ENCODE measurements at places on chromosomes 2 and 18.

- no peak for DNase-seq
Observed at GRCh38 chr18:48531908-48532307, 6.9 kb upstream of the CTIF start.

DNA sequence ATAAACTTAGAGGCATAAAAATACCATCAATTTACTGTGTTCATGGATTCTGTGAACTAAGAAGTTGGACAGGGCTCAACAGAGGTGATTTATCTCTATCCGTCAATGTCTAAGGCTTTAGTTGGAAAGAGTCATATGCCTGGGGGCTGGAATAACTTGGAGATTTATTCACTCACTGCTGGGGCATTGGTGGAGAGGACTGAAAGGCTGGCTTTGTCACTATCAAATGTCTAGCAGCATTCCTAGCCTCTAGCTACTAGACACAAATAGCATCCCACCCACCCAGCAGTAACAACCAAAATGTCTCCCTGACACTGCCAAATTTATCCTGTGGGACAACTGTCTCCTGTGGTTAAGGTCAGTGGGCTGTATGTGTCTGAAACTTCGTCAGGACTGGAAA lies 71.0 kb downstream of the EVA1A start:
- no peak for DNase-seq

- DNase-seq: no peak
Observed at GRCh38 chr2:163778045-163778781, 42.4 kb upstream of the FIGN start.

- DNase-seq: no peak
Observed at GRCh38 chr2:233141901-233142300, 81.8 kb downstream of the INPP5D start.

GRCh38 chr2:130836501-130837174 lies at the start of gene ARHGEF4:
Gene ARHGEF4 (plus strand): TSS chr2:130836914. CDS start chr2:130836954, 40 bp downstream.
- DNase-seq: no peak

DNA sequence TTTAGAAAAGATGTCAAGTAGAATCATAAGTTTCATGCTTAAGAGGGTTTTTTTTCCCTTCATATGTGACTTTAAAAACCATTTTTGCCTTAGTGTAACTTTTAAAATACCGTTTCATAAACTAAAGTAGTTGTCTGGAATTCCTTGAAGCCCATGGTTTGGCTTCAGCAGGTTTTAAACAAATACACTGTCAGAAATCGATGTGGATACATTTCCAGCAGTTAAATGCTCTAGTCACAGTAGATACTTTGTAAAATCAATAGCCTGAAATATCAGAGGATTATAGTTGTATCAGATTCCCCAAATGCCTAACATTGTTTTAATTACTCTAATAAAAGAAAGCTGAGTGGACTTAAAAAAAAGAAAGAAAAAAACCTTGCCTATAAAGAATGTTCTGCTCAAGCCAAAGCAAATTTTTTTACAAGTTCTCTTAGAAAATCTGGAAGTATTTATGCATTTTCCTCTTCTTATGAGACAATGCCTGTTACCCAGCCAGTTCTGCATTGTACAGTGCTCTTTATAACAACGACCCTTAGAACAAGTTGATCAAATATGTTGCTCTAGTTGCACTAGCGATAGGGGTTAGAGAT lies 260.5 kb downstream of the LTBP1 start:
- DNase-seq: no peak

- no peak for DNase-seq
Observed at GRCh38 chr2:240329116-240329665, 106.3 kb upstream of the GPC1 start.

DNA sequence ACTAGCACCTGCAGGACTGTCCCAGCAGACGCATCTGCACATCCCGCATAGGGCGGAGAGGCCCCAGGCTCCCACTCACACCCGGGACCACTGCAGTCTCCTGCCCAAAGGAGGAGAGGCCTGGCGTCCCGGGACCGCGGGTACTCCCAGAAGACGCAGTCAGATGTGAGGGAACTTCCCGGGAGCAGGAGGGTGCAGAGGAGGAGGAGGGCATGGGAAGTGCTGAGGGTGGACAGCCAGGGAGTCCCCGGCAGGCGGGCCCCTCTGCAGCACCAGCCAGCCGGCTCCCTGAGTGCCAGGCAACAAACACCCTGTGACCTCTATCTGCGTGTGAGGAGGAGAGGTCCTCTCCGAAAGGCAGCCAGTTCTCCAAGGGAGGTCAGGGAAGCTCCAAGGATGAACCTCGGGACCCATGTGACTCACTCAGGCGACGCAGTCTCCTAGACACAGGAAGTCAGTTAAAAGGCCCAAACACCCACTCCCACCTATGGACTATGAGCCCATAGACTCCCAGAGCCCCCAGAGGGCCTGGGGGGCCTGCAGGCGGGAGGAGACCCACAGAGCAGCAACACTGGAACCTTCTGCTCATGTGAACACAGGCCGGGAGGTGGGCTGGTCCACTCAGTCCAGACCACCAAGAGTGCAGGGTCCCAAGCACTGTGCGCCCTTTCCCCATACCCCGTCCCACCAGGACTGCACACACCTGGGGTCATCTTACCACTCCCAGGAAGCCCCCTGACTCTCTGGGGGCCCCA lies 4.2 kb downstream of the PXDN start:
- no peak for DNase-seq

DNA sequence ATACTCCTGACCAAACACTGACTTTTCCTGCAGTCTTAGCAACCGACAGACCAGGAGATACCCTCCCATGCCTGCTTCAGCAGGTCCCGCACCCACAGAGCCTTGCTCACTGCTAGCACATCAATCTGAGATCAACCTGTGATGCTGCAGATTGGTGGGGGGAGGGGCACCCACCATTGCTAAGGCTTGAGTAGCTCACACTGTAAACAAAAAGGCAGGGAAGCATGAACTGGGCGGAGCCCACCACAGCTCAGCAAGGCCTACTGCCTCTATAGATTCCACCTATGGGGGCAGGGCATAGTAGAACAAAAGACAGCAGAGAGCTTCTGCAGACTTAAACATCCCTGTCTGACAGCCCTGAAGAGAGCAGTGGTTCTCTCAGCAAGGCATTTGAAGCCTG lies 109.7 kb downstream of the SP100 start:
- DNase-seq: no peak

DNA sequence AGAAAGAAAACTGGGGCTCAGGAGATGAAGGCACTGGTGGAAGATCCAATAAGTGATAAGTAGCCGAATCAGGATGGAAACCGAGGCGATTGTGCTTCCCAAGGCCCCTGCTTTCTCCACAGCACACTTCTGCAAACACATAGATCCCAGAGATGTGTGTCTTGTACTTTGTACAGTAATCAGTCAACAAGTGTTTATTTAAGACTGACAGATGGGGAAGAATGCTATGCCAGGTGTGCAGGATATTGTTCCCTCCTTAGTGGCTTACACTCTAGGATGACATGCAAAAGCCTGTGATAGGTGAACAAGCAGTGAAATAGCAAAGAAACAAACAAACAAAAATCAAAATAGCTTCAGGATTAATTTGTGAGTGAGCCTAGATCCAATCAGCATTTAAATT lies 116.6 kb downstream of the ACTR3 start:
- DNase-seq: no peak

DNA sequence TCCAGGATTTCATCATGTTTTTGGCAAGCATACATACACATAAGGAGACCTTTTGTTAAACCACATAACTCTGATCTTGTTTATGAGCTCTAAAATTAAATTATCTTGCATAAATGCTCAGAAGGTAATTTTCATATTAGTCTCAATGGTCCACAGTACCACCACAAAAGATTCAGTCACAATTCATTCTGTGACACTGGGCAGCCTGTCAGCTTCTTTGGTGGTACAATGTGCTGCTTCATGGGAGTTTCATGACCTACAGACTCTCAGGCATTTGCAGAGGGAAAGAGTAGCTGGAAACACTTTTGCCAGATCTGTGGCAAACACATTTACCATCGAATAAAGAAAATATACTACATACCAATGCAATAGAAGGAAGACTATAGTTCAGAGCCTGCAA lies 51.3 kb upstream of the ZNF397 start:
- no peak for DNase-seq

DNA sequence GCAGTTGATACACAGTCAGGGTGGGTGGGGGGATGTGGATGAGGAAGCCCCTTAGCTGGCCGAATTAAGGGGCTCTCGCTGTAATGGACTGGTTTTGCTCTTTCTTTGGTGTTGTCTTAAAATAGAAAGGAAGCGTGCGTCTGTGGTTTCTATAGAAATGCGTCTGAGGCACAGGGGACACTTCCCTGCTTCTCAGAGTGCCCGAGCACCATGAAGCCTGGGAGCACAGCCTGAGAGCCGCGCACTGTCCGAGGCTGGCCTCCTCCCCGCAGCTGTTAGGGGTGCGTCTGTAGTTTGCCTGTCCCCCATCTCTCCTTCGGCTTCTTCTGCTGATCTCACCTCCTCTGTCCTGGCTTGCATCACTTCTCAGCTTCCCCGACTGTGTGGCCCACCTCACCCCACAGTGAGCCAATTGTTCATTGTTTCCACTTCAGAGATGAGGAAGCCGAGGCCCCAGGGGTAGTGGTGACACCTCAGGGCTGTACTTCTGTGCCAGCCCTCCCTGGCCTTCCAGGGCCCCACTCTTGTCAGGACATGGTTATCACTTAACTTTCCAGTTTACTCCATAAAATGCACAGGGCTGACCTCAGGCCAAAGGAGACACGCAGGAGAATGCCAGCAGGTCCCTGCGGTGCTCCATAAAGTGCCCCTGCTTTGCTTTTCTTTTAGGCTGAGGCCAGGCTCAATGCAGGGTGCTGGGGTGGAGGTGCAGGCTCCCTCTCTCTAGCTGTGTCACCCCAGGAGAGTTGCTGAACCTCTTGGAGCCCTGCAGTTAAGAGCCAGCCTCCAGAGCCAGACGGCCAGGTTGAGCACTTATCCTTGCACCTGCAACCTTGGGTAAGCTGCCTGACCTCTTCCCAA lies 210.6 kb downstream of the SEPTIN10 start:
- DNase-seq: no peak

DNA sequence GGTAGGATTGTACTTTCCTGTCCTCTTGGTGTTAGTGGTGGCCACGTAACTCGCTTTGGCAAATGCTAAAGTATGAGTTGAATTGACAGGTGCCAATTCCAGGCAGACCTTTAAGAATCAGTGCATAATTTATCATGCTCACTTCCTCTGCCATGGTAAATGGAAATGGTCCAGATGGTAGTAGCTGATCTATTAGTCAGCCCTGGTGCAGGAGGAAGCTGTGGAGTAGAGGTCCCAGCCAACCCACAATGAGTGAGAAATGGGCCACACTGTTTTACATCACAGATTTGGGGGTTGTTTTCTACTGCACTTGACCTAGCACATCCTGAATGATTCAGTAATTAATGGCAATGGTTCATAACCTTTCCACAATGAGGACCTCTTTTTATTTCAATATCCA lies 104.4 kb downstream of the RGPD3 start:
- no peak for DNase-seq

GRCh38 chr2:65416945-65417344 lies 15.5 kb downstream of the SPRED2 start:
- no peak for DNase-seq

DNA sequence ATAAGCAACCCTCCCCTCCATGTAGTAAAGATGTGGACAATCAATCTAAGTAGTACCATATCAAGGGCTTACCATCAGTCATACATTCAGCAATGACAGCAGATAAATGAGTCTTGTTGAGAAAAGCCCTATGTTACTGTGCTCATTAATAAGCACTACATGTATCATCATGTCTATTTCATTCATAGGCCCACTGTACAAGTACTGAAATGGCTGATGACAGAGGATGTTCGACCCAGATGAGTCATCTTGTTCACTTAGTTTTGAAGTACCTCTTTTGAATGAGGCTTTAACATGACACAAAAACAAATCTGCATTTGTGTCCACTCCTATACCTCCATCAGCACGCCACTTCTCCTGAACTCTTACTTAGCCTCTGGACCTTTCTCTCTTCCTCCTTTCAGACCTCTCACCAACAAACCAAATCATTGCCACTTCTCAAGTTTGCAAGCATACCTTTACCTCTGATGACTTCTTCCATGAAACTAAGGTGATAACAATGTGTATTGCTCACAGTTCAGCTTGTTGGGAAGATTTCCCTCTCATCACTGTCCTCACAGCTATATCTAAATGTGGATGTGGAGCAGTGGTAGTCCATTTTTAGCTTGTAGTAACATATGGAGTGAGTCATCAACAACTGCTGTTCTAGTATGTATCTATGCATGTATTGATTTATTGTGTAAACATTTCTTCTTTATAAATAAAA lies 921.0 kb upstream of the SLC39A10 start:
- DNase-seq: no peak

- no peak for DNase-seq
Observed at GRCh38 chr18:31232013-31232412, 69.4 kb upstream of the DSC1 start.

DNA sequence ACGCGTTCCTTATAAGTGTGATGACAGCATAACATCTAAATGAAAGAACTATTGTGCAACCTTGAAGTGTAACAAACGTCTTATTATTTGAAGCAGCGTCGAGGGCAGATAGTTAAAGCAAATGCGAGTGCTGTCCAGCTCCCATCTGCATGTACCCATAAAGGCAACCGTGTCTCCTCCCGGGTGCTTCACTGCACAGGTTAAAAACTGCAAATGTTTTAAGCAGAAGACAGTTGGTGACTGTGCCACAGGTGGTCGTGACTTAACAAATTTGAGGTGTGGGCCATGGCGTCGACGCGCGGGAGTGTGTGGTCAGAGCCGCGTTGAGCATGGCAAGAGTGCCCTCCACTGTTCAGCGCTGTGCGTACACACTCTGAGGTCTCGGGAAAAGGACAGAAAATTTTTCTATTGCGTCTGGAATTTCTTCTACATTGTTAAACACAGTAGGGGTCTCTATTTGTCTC lies 6.4 kb downstream of the SALL3 start:
- DNase-seq: no peak

GRCh38 chr2:156380117-156380645 lies 47.7 kb upstream of the NR4A2 start:
- no peak for DNase-seq

DNA sequence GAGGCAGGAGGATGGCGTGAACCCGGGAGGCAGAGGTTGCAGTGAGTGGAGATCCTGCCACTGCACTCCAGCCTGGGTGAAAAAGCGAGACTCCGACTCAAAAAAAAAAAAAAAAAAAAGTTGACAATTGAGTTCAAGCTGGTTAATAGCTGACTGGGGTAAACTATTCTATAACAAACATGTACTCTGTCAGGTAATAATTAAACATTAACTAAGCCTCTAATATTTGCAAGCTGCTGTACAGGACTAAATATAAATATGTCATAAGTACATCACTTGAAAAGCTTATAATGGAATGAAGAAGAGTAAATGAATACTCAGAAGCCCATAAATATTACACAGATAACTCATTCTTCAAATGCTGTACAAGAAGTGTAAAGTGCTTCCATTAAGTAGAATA lies 190.4 kb upstream of the CRIM1 start:
- DNase-seq: no peak

GRCh38 chr18:24552218-24552617 lies 91.8 kb downstream of the HRH4 start:
- no peak for DNase-seq

DNA sequence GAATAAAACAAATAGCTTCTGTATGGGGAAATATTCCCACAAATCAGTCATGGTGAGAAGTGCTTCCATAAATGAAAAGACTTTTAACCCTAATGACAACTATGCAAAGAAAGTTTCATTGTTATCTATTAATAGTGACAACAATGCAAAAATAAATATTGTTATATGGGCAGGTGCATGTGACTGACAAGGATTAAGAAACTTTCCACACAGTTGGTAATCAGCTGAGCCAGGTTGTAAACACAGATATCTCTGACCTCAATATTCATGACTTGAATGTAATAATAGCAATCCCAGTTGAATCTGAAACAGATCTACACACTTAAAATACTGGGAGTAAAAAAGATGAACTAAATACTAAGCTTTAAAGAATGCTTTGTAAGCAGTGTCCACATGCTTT lies 517.0 kb upstream of the SOX11 start:
- no peak for DNase-seq

Data from activated T-cell treated with anti-CD3 and anti-CD28 coated beads for 4 hours (primary cell).